Karpas-422 (cell line): ENCODE measurements at places on chromosomes 1 and 21. TPM values are rescaled to one million over a fixed set of nuclear protein-coding genes. Genes with fewer than 3 reads are reported as not detected.

The KCNH1 gene
- total RNA-seq = not detected in 2 replicates

The KCNE2 gene
- total RNA-seq = not detected in 2 replicates

The CD1D gene
- 7.1 and 7.2 TPM in 2 replicates for total RNA-seq

The GADD45A gene
- total RNA-seq = 6.5 and 13.3 TPM in 2 replicates

The DIRAS3 gene
- not detected in 2 replicates for total RNA-seq

The TGFB2 gene
- not detected in 2 replicates for total RNA-seq

The SPATA21 gene
- 1.2 and 1.4 TPM in 2 replicates for total RNA-seq

The HPCAL4 gene
- 0.15 TPM in 1 of 2 replicates, not detected in the other for total RNA-seq

The GCSAML gene
- total RNA-seq = not detected in 2 replicates

- no peaks in the 10 kb centered on the region for H3K4me1 ChIP-seq
- no peak for DNase-seq
- no peaks in the 10 kb centered on the region for H3K27me3 ChIP-seq
- no peak overlapping the region for H3K4me3 ChIP-seq
Measured at GRCh38 chr1:214847071-214847810, 235.3 kb upstream of the KCNK2 start.

GRCh38 chr1:64098846-64099582, 104.4 kb upstream of the UBE2U start:
- H3K4me1 ChIP-seq = no peaks in the 10 kb centered on the region
- H3K4me3 ChIP-seq = no peak overlapping the region
- no peak overlapping the region for H3K27ac ChIP-seq
- H3K36me3 ChIP-seq = no peaks in the 10 kb centered on the region
- H3K27me3 ChIP-seq = no peaks in the 10 kb centered on the region
- no peak for DNase-seq

- H3K36me3 ChIP-seq = no peaks in the 10 kb centered on the region
- no peak overlapping the region for H3K27ac ChIP-seq
- no peak overlapping the region for H3K4me3 ChIP-seq
- DNase-seq = no peak
- H3K27me3 ChIP-seq = no peaks in the 10 kb centered on the region
Measured at GRCh38 chr1:32977546-32978087, 13.0 kb upstream of the RNF19B start.

DNA sequence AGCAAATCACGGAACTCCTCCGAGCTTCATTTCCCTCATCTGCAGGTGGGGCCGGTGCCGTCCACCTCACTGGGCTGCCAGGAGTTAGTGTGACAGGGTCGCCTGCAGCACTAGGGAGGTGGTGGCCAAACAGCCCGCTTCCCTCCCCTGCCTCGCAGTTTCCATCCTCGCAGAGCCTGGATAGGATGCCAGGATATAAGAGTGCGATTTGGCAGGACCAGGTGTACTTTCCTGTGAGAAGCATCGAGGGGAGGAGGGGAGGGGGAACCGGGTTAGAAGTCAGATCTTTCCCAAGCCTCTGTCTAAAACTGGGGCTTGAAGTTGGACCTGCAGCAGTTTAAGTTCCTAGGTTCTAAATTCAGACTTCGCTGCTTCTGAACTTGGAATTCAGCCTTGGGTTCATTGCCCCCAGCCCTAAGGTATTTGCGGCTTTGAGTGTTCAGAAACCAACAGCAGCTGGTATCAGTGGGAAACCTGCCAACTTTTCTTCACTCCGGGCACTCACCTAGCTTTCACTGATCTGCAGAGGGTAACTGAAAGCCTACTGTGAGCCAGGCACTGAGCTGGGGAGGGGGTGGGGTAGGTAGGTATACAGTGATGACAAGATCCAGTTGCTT, 1.7 kb upstream of the JUN start:
- peak overlapping the region; percentile 83 for H3K4me3 ChIP-seq
- H3K27me3 ChIP-seq = no peaks in the 10 kb centered on the region; the same call in 1 of the 2 replicates
- H3K27ac ChIP-seq = no peak overlapping the region
- no peaks in the 10 kb centered on the region for H3K36me3 ChIP-seq
- H3K4me1 ChIP-seq = peaks cover 35% of the 10 kb centered on the region

GRCh38 chr21:24369746-24370145, 1237.5 kb downstream of the MRPL39 start:
- DNase-seq = no peak
- H3K27me3 ChIP-seq = no peaks in the 10 kb centered on the region
- H3K4me3 ChIP-seq = no peak overlapping the region
- no peaks in the 10 kb centered on the region for H3K4me1 ChIP-seq
- H3K36me3 ChIP-seq = no peaks in the 10 kb centered on the region
- H3K27ac ChIP-seq = no peak overlapping the region

- no peaks in the 10 kb centered on the region for H3K27me3 ChIP-seq
- H3K36me3 ChIP-seq = no peaks in the 10 kb centered on the region
- H3K4me1 ChIP-seq = peaks cover 37% of the 10 kb centered on the region
Measured at GRCh38 chr1:40392221-40392620, 18.7 kb downstream of the SMAP2 start.

DNA sequence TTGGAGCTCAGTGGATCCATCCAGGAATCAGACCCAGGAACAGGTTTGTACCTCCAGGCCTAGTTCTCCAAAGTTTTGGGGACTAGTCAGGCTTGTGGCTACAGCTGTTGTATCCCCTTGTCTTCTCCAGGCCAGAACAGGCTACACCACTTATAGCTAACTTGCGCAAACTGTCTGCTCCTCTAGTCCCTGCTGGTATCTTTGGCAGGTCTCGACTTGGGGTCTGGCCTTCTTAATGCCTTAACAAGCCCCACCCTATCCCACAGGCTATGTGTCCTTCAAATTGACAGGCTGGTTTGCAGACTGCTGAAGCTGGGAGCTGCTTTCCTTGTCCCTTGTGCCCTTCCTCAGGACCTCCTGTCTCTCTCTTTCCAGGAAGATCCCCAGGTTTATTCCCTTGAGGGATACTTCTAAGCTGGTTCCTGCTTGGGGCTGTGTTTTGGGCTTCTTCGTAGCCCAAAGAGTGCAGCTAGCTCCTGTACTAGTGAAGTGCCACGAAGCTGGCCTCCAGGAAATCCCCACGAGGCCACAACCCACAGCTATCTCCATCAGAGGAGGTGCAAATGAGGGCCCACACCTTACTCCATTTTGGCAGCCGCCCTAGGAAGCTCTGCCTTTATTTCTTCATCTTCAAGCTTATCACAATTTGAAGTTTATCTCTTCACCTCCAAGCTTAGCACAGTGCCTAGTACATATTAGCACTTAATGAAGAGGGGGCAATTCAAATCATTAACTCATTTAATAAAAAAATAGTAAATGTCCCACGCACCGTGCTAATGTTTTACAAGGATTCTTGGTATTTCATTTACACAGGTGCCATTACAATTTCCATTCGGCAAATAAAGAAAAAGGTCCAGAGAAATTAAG, 683 bp upstream of the DMAP1 start:
- peak; percentile 53 for DNase-seq
- no peaks in the 10 kb centered on the region for H3K27me3 ChIP-seq
- peak overlapping the region; percentile 93 for H3K4me3 ChIP-seq
- peaks cover 10% of the 10 kb centered on the region; the same call in 1 of the 2 replicates for H3K36me3 ChIP-seq

- no peak overlapping the region for H3K27ac ChIP-seq
- no peak for DNase-seq
- no peaks in the 10 kb centered on the region for H3K4me1 ChIP-seq
- no peaks in the 10 kb centered on the region for H3K36me3 ChIP-seq
- no peak overlapping the region for H3K4me3 ChIP-seq
Measured at GRCh38 chr1:115364046-115364779, 26.2 kb upstream of the NGF start.

- DNase-seq = no peak
- H3K4me3 ChIP-seq = no peak overlapping the region
- peaks cover 35% of the 10 kb centered on the region for H3K36me3 ChIP-seq
- H3K4me1 ChIP-seq = no peaks in the 10 kb centered on the region
- H3K27ac ChIP-seq = no peak overlapping the region
- H3K27me3 ChIP-seq = no peaks in the 10 kb centered on the region
Measured at GRCh38 chr1:167955915-167956314, 19.0 kb upstream of the MPC2 start.

DNA sequence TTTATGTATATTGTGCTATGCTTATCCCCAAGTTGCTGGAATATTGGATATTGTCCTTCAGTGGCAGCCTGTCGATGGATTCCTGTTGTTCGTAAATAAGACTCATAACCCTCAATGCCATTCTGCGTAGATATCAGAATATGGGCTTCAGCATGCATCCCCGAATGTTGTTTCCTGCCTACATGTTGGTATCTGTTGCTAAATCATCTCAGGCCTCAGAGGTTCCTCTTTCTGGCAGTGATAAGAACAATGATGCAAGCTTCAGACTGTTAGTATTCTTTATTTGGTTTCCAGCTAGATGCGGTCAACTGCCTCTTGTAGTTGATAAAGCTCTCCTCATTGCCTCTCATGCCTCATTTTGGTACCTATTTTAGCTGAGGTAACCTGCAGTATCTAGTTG, 2082.6 kb downstream of the MRPL39 start:
- H3K4me1 ChIP-seq = no peaks in the 10 kb centered on the region
- H3K27me3 ChIP-seq = no peaks in the 10 kb centered on the region
- DNase-seq = no peak
- no peak overlapping the region for H3K4me3 ChIP-seq

DNA sequence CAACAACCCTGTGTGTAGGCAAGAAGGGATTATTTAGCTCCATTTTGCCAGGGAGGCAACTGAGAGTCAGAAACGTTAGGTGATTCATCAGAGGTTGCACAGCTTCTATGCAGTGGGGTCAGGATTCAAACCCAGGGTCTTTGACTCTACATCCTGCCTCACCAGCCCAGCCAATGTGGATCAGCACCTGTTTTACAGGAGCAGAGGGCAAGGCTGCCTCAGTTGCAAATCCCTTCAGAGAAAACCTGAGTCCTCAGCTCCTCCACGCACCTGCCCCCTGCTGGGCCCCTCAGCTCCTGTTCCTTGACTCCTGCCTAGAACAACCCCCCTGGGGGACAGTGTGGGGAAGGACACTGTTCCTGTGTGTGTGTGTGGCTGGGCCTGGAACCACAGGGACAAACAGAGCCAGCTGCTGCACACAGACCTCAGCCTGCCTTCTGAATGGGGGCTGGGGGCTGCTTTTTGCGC, 61.6 kb downstream of the LRRN2 start:
- H3K27ac ChIP-seq = no peak overlapping the region
- peak; percentile 55 for DNase-seq
- H3K4me3 ChIP-seq = no peak overlapping the region
- no peaks in the 10 kb centered on the region for H3K36me3 ChIP-seq

DNA sequence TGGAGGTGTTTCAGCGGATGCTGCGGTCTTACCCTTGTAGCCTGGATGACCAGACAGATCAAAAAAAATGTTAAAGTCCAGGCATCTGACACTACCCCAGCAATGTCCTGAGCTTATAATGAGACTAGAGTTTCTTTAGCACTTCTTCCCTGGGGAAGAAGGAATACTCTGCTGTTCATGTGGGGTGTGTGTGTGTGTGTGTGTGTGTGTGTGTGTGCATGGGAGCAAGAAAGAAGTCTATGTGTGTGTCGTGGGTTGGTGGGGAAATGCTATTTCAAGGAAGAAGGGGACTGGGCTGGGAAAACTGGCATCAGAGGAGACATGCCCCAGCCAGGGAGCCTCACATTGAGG, 3.0 kb upstream of the RASSF5 start:
- H3K36me3 ChIP-seq = no peaks in the 10 kb centered on the region
- H3K27ac ChIP-seq = no peak overlapping the region
- DNase-seq = no peak
- no peaks in the 10 kb centered on the region for H3K4me1 ChIP-seq
- H3K4me3 ChIP-seq = no peak overlapping the region

- H3K4me3 ChIP-seq = no peak overlapping the region
- H3K36me3 ChIP-seq = no peaks in the 10 kb centered on the region
- DNase-seq = no peak
- no peaks in the 10 kb centered on the region for H3K4me1 ChIP-seq
Measured at GRCh38 chr1:63946866-63947491, 173.2 kb downstream of the ROR1 start.

GRCh38 chr1:213075725-213076124, 24.7 kb downstream of the RPS6KC1 start:
- no peaks in the 10 kb centered on the region for H3K36me3 ChIP-seq
- no peaks in the 10 kb centered on the region for H3K27me3 ChIP-seq
- no peak overlapping the region for H3K4me3 ChIP-seq
- peaks cover 23% of the 10 kb centered on the region for H3K4me1 ChIP-seq
- DNase-seq = no peak

DNA sequence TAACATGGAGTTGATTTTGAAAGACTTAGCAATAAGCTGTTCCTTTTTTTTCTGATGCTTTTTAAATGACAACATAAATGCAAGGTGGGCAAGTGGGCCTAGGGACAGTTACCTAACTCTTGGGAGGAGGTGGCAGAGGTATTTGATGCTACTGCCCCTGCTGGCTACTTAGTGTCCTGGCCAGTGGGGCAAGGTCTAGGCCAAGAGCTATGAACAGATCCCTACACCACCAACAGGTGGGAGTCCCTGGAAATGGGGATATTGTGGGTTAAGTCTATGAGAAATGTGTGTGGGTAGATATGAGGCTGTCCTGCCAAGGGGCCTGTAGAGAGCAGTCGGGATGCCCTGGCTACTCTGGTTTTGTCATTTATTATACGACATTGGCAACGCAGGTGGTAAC, 31.3 kb upstream of the B3GALT5 start:
- H3K27me3 ChIP-seq = no peaks in the 10 kb centered on the region
- DNase-seq = no peak
- H3K27ac ChIP-seq = no peak overlapping the region
- H3K36me3 ChIP-seq = no peaks in the 10 kb centered on the region

DNA sequence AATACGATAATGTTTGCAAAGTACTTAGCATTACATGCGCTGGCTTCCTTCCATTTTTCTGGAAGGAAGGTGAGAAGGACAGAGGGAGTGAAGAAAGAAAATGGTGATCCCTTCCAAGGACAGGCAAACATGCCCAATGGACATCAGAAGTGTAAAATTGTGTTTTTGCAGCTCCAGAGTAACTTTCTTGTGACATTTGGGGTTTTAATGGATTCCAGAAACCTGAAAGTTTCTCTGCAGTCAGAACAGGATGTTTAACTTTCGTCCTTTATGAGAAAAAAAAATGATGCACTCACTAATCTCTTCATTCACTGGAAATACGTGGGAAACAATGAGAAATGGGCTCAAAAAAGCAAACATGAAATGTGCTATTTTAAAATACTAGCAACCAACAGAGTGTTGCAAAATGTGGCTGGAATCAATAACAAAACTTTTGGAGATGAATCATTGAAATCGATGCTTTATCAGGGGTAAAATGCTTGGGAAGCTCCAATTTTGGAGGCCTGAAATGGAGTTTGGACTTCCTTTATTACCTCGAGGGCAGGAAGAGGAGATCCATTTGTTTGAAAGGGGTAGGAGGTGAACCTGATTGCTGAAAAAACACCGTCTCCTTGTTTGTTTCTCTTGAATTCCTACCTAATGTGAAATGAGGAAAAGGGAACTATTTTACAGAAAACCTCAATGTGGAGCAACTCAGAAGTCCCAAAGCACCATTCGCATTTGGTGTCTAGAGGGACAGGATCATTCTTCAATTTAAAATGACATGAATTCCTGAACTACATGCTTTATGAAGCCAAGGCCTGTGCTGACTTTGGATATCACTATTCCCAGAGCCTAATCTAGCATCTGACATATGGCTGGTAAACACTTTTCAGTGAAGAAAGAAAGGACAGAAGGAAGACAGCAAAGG, 129.5 kb downstream of the TRABD2B start:
- no peak for DNase-seq
- H3K27me3 ChIP-seq = no peaks in the 10 kb centered on the region
- H3K36me3 ChIP-seq = no peaks in the 10 kb centered on the region
- H3K4me3 ChIP-seq = no peak overlapping the region
- H3K4me1 ChIP-seq = peaks cover 10% of the 10 kb centered on the region
